Smooth muscle cell of the umbilical artery (primary cell): ENCODE measurements at places on chromosomes 5 and 9. TPM values are rescaled to one million over a fixed set of nuclear protein-coding genes. Genes with fewer than 3 reads are reported as not detected.

OR1L4 gene
- total RNA-seq = not detected in 2 replicates

CDC20B gene
- not detected in 2 replicates for total RNA-seq

F2RL1 gene
- total RNA-seq = 4.8 and 15.1 TPM in 2 replicates

GLDC gene
- under 0.01 and 1.3 TPM in 2 replicates for total RNA-seq

OR1J2 gene
- total RNA-seq = not detected in 2 replicates

WHRN gene
- total RNA-seq = 2.3 and 2.7 TPM in 2 replicates

MARCOL gene
- not detected in 2 replicates for total RNA-seq

ZBTB5 gene
- total RNA-seq = 7.1 and 7.3 TPM in 2 replicates

CCDC192 gene
- not detected in 2 replicates for total RNA-seq

ADAMTS6 gene
- 86.5 and 141 TPM in 2 replicates for total RNA-seq

RPL37 gene
- 165 and 192 TPM in 2 replicates for total RNA-seq

PCAT7 gene
- total RNA-seq = 0.30 TPM in 1 of 2 replicates, not detected in the other

SLC34A3 gene
- under 0.01 TPM in 1 of 2 replicates, not detected in the other for total RNA-seq

AHRR gene
- total RNA-seq = 4.6 and 10.7 TPM in 2 replicates
